ENCODE measurements at places on chromosomes 5 and 9.

GRCh38 chr9:99023231-99023630, 79.5 kb downstream of the COL15A1 start:
- no peak for DNase-seq

GRCh38 chr9:12272471-12273120, 420.6 kb upstream of the TYRP1 start:
- DNase-seq = no peak

- DNase-seq = no peak
Measured at GRCh38 chr9:95215336-95215898, 102.1 kb downstream of the FANCC start.

GRCh38 chr9:8895861-8896224, 1096.3 kb upstream of the DMAC1 start:
- no peak for DNase-seq

- DNase-seq = no peak
Measured at GRCh38 chr5:26482076-26482809, 556.1 kb downstream of the CDH9 start.

DNA sequence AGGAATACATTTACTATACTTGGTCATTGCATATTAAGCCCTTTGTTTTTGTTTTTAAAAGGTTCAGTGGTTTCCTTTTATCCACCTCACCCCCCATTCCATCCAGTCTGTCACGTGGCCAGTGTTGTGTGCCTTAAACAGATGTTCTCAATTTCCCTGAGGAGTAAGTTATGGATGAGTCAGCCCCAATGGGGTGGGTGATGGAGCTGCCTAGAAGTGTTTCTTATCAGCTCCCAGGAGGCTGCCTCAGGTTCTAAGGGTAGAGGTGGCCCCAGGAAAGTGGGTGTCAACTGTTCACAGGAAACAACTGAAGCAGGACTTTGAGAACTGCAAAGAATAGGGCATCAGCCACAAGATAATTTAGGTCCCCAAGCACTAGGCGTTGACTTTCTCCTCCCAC, 41.1 kb downstream of the ACTBL2 start:
- no peak for DNase-seq

DNA sequence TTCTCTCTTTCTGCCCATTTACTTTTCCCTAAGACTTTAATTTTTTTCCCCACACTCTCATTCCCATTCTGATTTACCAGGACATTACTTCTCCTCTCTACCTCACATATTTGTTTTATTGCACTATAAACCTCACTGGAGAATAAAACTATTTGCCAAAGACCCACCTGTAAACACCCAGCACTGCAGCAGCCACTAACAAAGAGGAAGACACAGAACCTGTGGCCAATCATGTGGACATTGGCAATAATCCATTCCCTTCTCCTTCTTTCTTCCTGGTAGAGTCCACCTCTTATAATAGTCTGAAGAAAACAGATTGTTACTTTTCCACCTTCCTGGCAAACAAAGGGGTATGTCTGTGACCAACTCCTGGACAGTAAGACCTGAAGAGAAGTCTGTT, 8.3 kb upstream of the THBS4 start:
- DNase-seq = no peak

GRCh38 chr5:179795049-179795862, 1.5 kb downstream of the LTC4S start:
- no peak for DNase-seq

DNA sequence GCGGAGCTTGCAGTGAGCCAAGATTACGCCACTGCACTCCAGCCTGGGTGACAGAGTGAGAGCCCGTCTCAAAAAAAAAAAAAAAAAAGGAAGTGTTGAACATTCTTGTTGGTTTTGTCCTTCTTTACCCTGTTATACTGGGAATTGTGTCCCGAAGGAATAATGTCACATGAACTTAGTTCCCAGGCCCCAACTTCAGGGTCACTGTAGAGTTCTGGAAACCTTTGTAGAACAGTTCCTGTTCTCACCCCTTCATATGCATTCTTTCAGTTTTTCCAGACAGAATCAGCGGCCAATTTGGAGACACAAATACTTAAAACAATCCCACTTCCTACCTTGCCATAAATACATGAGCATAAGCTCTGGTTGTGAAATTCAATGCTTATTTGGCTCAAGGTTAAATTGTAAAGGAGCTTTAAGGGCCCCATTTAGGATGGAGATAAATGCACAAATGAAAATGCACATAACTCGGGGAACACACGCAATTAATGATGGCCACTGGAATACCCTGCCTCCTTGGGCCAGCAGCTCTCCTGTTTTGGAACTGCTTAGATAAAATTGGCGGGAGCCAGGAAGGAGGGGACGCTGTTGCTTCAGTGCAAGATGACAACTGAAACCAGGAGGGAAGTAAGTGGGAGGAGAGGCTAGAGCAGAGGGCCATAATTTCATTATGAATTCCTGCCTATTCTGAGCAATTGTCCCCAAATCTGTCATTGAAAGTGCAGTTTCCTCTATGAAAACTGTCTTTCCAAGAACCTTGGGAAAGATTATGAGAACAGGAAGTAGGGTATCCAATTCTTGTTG, 153.7 kb downstream of the FGF1 start:
- no peak for DNase-seq

DNA sequence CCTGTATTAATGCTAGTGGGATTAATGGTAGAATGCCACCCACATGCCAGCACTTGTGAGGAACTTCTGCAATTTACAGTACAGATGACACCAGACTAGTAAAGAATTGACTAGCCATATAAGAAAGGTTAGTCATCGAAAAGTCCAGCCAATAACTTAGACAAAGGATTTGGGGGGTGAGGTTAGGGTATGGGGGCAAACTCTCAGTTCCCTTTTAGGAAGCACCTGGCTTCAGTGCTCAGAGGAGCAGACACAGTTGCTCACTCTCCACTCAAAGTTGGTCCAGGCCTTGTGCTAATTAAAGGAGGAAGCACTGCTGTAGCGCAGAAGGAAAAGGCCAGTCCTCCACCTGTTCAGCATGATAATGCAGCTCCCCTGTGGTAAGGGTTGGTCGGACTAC, 25.2 kb downstream of the TGFBR1 start:
- no peak for DNase-seq

- no peak for DNase-seq
Measured at GRCh38 chr5:174900240-174900865, 176.0 kb downstream of the MSX2 start.

DNA sequence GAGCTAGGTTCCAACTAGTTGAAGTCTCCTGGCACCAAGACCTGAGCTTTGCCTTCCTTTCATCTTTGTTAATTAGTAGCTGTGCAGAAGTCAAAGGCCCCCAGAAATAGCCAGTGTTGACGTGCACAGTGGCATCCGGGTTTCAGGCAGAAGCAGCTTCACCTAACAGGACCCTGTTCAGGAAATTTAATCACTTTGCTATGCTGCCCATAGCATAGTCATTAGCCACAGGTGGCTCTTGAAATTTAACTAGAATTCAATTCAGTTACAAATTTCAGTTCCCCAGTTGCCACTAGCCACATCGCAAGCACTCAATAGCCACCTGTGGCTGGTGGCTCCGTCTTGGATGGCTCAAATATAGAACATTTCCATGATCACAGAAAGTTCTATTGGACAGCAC, 179.1 kb downstream of the GOLPH3 start:
- DNase-seq = no peak
